Activated CD4-positive, alpha-beta T cell treated with anti-CD3 and anti-CD28 coated beads for 4 hours (primary cell): ENCODE measurements at places on chromosomes 12 and 14.

GRCh38 chr14:59427653-59428580 lies 37.3 kb downstream of the GPR135 start:
- no peak for DNase-seq

DNA sequence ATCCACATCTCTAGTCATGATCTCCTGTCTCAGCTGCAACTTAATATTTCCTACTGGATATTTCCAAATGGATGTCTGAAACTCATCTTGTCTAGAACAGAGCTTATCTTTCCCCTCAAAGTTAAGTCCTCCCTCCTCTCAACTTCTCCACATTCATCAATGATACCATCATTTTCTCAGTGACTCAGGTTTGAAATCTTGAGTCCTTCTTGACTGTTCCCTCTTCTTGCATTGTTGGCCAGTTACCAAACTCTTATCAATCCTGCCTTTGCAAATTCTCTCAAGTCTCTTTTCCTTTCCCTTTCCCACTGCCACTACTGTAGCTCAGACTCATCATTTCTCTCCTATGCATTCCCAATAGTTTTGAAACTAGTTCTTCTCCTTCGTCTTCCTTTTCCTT lies 14.3 kb upstream of the CHURC1 start:
- no peak for DNase-seq

- no peak for DNase-seq
Measured at GRCh38 chr12:113378291-113378690, 19.9 kb downstream of the PLBD2 start.

DNA sequence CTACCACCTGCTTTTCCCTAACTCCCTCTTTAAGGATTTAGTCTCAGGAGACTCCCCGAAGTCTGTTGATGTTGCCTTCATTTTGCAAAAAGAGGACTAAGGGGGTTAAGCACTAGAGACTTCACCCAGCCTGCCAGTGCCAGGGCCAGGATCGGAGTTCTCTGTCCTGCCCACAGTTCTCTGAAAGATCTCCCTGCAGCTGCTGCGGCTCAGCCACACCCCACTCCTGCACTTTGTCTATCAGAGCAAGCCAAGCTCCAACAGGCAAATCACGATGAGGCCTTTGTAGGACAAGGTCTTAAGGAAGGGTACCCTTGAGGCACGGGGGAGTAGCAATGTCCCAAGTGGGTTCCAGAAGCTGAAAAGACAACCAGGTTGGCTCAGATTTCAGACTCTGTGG lies 148.8 kb upstream of the EGLN3 start:
- DNase-seq: no peak

DNA sequence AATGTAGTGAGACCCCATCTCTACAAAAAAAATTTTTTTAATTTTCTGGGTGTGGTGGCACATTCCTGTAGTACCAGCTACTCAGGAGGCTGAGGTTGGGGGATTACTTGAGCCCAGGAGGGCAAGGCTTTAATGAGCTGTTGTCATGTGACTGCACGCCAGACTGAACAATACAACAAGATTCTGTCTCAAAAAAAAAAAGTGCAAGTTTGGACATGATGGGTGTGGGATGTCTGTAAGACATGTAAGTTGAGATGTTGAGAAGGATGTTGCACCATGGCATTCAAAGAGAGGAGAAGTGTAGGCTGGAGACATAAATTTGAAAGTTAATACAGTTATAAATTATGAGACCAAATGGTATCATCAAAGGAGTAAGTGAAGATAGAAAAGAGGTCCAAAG lies 23.5 kb downstream of the YEATS4 start:
- DNase-seq: no peak

GRCh38 chr12:104348994-104349494 lies 45.5 kb downstream of the EID3 start:
- no peak for DNase-seq

- no peak for DNase-seq
Measured at GRCh38 chr12:94799136-94799535, 148.8 kb upstream of the TMCC3 start.

- no peak for DNase-seq
Measured at GRCh38 chr12:76711241-76711640, 52.7 kb upstream of the ZDHHC17 start.

- DNase-seq: no peak
Measured at GRCh38 chr14:74472601-74473000, 20.5 kb downstream of the NPC2 start.

- DNase-seq: no peak
Measured at GRCh38 chr12:59151243-59151642, 230.9 kb upstream of the LRIG3 start.

GRCh38 chr14:98966016-98966415 lies 306.0 kb downstream of the BCL11B start:
- DNase-seq: no peak

- DNase-seq: no peak
Measured at GRCh38 chr14:51534610-51535011, 117.1 kb upstream of the FRMD6 start.

GRCh38 chr12:122116707-122117535 lies 38.4 kb downstream of the MLXIP start:
- DNase-seq: no peak

- peak; percentile 81 for DNase-seq
Measured at GRCh38 chr14:105180592-105181548, at the start of gene NUDT14. Gene NUDT14, minus strand, starts transcription at chr14:105181312. Its CDS starts 103 bp downstream, at chr14:105181209.
